ENCODE measurements at places on chromosomes 11 and 22.

DNA sequence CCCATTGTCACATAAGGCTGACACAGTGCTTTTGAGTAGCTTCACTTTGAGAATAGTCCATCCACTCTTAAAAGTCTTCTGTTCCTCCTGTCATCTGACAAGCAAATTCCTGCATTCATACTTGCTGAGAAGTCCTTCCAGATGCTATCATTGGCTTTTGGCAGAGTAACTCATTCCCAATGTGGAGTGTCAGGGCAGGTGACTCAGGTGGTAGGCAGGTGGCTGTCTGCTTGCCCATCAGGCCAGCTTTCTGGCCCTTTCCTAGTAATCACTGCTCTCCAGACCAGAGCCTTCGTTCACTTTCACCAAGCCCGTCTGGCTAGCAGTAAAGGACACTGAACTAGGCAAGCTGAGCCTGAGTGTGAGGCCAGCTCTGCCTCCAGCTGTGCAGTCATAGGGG is 162.5 kb upstream of the CCDC90B start:
- no peak for DNase-seq

DNA sequence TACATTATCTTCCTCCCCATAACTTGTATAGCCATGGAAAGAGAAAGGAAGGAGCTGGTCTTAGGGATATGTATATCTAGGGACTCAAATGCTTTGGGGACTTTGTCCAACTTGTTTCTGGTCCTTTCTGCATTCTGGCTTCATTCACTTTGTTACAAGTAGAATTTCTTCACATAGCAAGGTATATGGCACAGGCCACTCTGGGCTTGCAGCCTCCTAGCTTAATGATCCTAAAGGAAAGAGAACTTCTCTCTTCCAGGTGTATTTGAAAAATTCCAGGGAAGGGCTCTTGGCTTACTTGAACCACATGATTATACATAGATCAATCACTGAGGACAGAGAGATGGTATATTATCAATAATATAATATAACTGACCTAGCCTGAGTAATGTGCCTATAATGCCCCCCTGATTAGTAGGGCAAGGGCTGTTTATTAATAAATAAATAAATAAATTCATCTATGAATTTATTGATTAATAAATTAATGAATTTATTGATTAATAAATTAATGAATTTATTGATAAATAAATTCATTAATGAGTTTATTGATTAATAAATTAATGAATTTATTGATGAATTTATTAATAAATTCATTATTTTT is 48.2 kb upstream of the CEP295 start:
- DNase-seq = no peak

- no peak for DNase-seq
Observed at GRCh38 chr11:33907421-33907820, 15.5 kb upstream of the LMO2 start.

GRCh38 chr22:27786291-27786932 is 15.1 kb downstream of the MN1 start:
- peak; percentile 56 for DNase-seq

DNA sequence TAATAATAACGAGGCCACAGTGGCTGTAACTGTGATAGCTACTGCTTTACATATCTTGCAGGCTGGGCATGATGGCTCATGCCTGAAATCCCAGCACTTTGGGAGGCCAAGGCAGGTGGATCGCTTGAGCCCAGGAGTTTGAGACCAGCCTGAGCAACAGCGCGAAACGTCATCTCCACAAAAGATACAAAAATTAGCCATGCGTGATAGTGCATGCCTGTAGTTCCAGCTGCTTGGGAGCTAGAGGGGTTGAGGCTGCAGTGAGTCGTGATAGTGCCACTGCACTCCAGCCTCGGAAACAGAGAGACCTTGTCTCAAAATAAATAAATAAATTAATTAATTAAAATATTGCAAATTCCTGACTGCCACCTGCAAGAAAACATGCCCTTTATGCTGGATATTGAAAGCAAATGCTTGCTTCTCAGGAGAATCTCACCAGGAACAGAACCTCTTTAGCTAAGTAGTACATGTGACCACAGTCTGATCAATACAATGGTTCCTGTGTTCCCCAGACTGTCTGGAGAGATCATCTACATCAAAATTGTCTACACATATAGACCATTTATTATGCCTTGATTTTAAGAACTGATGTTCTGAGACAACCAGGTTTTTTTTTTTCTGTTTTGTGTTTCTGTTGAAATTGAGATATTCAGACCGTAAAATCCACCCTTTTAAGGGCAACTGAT is 6.3 kb downstream of the ZBTB3 start:
- DNase-seq = peak; percentile 3

DNA sequence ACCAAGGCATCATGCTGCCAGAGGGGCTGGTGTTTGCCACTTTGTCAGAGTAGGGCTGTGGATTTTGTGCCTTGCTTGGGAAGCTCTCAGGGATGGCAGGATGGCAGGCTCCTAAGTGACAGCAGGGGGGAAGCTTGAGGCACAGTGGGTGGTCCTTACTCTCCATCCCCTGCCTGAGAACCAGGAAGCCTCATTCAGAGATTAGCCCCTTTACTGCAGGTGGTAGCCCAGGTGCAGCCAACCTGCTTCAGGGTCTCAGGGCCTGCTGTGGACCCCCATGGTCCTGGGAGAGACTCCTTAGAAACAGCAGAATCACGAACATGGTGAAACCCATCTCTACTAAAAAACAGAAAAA is 8.9 kb upstream of the ST3GAL4 start:
- no peak for DNase-seq

DNA sequence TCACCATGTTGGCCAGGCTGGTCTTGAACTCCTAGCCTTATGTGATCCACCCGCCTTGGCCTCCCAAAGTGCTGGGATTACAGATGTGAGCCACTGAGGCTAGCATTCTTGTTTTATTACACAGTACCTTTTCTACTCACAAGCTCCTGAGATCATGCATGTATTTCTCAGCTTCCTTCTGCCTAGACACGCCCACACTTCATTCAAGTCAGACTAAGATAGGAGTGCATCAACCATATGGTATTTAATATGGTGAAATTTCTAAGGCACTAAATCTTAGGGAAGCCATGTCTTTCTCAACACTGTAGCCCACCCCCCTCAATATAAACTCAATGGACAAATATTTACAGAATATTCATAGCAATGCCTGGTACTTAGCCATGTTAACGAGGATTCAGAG is 62.1 kb downstream of the SLC25A17 start:
- DNase-seq = no peak

DNA sequence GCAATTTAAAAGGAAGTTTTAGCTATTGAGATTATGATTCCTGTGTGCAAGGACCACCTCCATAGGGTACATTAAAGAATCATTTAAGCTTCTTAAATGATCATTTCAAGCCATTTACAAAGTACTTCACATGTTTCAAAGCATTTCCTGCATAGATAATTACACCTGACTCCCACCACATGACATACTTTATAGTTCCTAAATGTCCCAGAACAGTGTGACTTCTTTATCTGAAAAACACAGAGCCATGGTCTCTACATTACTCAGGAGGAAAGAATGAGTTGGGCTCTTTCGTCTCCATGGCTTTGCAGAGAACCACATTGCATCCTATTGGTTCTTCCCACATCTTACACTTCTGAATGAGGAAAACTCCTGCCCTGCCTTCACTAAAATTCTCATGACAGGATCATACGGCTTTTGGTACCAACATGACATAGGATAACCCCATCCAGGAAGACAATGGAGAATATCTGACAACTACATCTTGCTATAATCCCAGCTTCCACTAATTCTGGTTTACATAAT is 88.6 kb downstream of the ETS1 start:
- no peak for DNase-seq

Data from brain (organoid and tissue), 16 donors.